ENCODE measurements at places on chromosomes 2 and 18. TPM values are rescaled to one million over a fixed set of nuclear protein-coding genes. Genes with fewer than 3 reads are reported as not detected.

DNA sequence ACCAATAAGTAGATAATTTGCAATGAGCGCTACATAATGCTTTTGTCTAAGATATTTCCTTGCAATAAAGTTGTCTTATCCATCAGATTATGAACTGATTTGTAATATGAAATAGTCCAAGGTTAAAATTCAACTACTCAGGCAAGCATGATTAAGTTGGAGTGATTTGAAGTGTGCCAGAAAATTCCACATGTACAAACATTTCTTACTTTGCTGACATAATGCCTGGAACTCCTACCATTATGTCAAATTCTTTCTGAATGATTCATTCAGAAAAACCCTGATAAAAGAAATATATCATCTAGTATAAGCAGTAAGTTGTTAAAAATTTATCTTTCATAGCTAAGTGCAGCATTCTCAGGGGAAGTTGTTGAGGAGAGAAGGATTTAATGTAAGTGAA, 87.3 kb downstream of the CBLN2 start:
- no peak for DNase-seq

DNA sequence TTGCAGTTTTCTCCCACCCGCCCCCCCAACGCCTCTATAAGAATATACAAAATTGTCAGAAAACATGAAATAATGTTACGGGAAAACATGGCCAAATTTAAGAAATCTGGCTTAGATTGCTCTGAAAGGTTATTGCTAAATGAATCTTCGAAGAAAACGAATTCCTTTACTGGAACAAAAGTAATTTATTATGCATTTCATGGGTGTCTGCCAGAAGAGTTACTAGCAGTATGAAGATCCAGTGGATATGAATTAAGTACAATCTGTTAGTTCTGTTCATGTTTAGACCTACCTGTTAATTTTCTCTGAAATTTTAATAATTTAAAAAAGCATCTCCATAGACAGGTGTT, 21.9 kb downstream of the GATA6 start:
- DNase-seq, result no peak

GRCh38 chr2:119249855-119250717, 26.5 kb downstream of the STEAP3 start:
- no peak for DNase-seq

- no peak for DNase-seq
Observed at GRCh38 chr2:185274718-185275484, 463.7 kb upstream of the FSIP2 start.

Gene AMER3
- total RNA-seq, result not detected

DNA sequence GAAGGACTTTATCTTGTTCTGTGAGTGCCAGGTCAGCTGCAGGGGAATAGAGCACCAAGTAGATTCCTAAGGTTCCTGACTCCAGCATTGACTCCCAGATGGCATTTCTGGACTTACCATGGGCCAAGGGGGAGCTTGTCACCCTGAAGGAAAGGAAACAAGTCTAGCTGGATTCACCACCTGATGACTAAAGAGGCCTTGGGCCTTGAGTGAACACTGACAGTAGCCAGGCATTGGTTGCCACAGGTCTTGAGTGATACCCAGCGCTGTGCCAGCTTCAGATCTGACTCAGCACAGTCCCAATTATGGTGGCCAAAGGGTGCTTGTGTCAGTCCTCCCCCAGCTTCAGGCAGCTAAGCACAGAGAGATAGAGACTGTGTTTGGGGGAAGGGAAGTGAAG, 40.1 kb upstream of the CAPN13 start:
- no peak for DNase-seq

DNA sequence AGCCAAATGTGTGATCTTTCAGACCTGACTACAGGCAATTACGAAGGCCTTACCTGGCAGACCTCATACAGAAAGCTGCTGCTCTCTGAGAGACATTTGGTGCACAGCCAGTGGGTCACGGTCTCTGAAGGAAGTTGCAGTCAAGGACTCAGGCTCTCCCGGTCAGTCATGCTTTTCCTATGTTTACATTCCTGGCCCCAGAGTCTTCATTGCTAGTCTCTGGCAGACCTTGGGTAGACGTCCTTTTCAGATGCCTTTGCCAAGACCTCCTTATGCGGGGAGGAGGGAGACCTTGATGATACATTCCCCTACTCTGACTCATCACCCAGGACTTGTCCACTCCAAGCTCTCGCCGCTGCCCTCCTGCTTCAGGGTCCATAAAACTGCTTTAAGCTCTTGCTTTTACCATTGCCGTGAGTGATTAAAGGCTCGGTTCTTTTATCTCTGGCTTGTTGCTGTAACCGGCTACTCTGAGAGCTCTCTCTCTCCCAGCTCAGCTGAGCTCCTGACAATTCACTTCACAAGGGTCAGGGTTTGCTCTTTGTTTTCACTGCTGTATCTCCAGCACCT, 62.0 kb upstream of the SLC35F5 start:
- peak; percentile 99 for DNase-seq

- no peak for DNase-seq
Observed at GRCh38 chr2:29802986-29803385, 118.4 kb downstream of the ALK start.

- no peak for DNase-seq
Observed at GRCh38 chr18:10453806-10454680, at the start of gene APCDD1. TSS of gene APCDD1 (plus strand) at chr18:10454635. CDS start at chr18:10454982, 347 bp downstream.

DNA sequence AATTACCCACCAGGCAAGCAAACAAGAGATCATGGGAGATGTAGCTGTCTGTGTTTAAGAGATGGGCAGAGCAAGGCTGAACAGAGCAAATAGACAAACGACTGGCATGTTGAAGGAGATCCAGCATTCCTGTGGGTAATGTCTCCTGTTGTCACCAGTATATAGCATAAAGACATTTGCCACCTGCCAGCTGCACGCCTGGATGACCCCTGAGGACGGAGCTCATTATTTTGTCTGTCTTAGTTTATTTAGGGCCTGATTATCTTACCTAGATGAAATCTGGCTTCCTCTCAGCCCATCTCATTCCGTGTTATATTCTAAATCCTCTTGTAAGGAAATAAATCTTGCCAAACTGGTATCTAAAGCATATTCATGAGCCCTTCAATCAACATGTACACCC, 510.3 kb upstream of the LINC00305 start:
- no peak for DNase-seq

Gene EVX2
- not detected for total RNA-seq

Gene UGT1A3
- not detected for total RNA-seq

Gene DES
- total RNA-seq, result 0.12 TPM

Gene CNGA3
- 0.54 TPM for total RNA-seq

DNA sequence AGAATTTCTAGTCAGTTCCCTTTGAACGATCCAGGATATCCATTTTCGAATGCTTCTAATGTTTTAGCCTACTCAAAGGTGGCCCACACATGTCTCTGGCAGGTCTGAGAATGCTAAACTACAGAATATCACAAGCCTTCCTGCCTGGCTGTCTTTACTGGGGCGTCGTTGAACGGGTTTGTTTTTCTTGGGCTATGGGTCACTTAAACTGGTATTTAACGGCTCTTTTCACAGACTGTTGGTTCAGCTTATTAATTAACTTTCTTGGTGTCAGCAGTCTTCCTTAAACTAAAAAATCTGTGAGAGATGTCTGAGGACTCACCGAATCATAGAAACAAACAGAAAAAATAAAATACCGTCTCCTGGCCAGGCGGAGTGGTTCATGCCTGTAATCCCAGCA, 563.2 kb upstream of the NRP2 start:
- no peak for DNase-seq

DNA sequence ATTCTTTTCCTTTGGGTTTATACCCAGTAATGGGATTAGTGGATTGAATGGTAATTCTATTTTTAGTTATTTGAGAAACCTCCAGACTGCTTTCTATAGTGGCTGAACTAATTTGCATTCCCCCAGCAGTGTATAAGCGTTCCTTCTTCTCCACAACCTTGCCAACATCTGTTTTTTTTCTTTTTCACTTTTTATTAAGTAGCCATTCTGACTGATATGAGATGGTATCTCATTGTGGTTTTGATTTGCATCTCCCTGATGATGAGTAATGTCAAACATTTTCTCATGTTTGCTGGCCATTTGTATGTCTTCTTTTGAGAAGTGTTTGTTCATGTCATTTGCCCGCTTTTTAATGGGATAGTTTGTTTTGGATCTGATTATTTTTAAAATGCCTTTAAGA, 64.1 kb upstream of the MEIS1 start:
- peak; percentile 4 for DNase-seq

GRCh38 chr18:55775972-55776371, 188.0 kb upstream of the TCF4 start:
- DNase-seq, result no peak

DNA sequence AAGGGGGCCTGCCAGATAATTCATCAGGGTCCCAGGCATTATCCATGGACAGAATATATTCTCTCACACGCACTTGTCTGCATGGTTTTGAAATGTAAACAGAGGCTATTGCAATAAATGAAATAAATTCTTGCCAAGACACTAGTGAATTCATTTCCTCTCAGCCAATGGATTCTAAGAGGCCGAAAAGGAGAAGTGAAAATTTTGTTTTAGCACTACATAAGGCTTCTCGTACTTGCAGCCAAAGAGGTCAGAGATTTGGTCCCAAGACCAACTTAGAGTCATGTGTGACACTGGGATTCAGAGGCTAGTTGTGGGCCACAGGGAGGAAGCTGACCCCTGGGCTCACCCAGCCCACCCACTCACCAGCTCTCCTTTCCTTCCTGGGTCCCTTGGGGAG, 184.1 kb upstream of the GLI2 start:
- DNase-seq, result no peak

Measured in HFFc6 (cell line).